Esophagus (tissue), 2 donors: ENCODE measurements at places on chromosomes 2 and 18. TPM values are rescaled to one million over a fixed set of nuclear protein-coding genes. Genes with fewer than 3 reads are reported as not detected.

The MYO5B gene
- 35.3 TPM for polyA plus RNA-seq

The MERTK gene
- 2.5 TPM for polyA plus RNA-seq

The FSIP2 gene
- 0.01 TPM for polyA plus RNA-seq

The CRIM1 gene
- polyA plus RNA-seq, result 5.9 TPM

The ZNF385B gene
- 0.29 TPM for polyA plus RNA-seq

The PIEZO2 gene
- polyA plus RNA-seq, result 0.66 TPM

The ATAD2B gene
- polyA plus RNA-seq, result 5.8 TPM

The TXNDC2 gene
- polyA plus RNA-seq, result 0.06 TPM

The NYAP2 gene
- polyA plus RNA-seq, result 0.09 TPM

The SLC39A10 gene
- 1.8 TPM for polyA plus RNA-seq

The CNNM3 gene
- polyA plus RNA-seq, result 3.9 TPM

The TLX2 gene
- not detected for polyA plus RNA-seq

The VAMP5 gene
- polyA plus RNA-seq, result 39.6 TPM

The GIGYF2 gene
- polyA plus RNA-seq, result 10.9 TPM

The PLA2R1 gene
- 6.2 TPM for polyA plus RNA-seq

The ALPI gene
- polyA plus RNA-seq, result not detected

The GREB1L gene
- 0.31 TPM for polyA plus RNA-seq

The FAM117B gene
- polyA plus RNA-seq, result 3.1 TPM

The GPR35 gene
- 2.1 TPM for polyA plus RNA-seq

The ARHGEF4 gene
- 32.2 TPM for polyA plus RNA-seq

The SLC4A5 gene
- polyA plus RNA-seq, result 0.28 TPM

The ASPRV1 gene
- polyA plus RNA-seq, result 0.71 TPM
